ENCODE measurements at places on chromosomes 12 and 14. TPM values are rescaled to one million over a fixed set of nuclear protein-coding genes. Genes with fewer than 3 reads are reported as not detected.
A peak's percentile ranks its signal among the peaks of the same experiment; 100 is the strongest.

- DNase-seq, result peak; percentile 74
These were observed 1.0 kb upstream of the SAMD4A start for GRCh38 chr14:54565785-54566409.

Gene KERA
- total RNA-seq, result not detected

- peak; percentile 57 for DNase-seq
These were observed 3.7 kb downstream of the SELPLG start for GRCh38 chr12:108629824-108630476.

DNA sequence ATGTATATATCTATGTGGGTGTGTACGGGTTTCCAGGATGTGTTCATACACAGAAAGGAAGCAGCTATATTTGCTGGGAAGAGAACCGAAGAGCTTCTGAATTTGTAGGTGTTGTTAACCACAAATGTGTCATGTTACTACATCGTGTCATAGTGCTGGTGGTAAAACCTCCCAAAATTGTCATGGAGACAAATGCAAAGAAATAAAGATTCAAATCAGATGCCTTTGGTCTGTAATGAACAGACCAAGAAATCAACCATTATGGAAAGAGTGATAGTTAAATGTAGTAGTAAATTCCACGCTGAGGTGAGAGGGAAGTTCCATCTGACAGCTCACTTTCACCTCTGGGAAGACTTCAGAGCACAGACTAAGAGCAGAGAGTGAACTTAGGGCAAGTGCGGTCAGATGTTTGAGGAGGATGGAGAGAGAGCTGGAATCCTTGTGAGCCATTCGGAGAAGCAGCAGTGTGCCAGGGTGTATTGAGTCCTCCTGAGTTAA is 487.5 kb downstream of the TMEM121 start:
- DNase-seq, result no peak

GRCh38 chr12:77062846-77063461 is 2.4 kb downstream of the E2F7 start:
- no peak for DNase-seq

DNA sequence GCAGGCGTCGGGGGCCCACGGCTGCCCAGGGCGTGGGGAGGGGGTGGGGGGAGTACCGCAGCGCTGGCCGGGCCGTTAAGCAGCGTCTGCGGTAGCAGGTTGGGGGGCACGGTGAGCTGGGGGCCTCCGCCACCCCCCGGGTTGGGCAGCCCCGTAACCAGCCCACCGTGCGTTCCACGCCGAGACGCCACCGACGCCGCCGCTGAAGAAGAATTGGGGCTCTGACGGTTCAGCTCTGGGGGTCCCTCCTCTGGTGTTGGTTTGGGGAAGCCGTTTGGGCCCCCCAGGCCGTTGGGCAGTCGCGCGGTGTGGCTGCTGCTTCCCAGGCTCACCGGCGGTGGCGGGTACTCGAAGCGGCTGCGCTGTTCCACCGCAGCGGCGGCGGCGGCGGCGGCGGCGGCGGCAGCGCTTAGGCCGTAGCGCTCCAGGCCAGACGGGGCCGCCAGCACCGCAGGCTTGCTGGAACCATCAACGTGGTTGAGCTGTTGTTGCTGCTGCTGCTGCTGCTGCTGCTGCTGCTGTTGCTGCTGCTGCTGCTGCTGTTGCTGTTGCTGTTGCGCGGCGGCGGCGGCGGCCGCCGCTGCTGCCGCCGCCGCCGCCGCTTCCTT is 1.5 kb downstream of the IRF2BPL start:
- no peak for DNase-seq

Gene SERPINA10
- not detected for total RNA-seq
